ENCODE measurements at places on chromosomes 1 and 21.

DNA sequence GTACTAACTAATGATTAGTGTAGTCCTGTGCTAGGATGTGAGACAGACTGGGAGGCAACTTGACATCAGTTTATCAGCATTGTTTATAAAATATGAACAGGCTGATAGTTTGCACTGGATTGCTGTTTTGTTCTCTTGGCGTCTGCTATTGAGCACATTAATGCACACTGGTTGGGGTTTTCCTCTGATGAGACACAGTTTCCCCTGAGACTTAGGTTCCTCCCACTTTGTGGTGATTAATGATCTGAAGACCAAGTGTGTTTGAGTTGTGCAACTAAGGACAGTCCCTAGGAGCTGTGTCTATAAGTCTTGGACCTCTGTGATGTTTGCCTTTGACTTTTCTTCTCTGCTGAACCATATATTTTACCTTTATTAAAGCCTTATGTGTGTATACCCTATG, 1015.4 kb downstream of the AMY1C start:
- DNase-seq, result no peak

DNA sequence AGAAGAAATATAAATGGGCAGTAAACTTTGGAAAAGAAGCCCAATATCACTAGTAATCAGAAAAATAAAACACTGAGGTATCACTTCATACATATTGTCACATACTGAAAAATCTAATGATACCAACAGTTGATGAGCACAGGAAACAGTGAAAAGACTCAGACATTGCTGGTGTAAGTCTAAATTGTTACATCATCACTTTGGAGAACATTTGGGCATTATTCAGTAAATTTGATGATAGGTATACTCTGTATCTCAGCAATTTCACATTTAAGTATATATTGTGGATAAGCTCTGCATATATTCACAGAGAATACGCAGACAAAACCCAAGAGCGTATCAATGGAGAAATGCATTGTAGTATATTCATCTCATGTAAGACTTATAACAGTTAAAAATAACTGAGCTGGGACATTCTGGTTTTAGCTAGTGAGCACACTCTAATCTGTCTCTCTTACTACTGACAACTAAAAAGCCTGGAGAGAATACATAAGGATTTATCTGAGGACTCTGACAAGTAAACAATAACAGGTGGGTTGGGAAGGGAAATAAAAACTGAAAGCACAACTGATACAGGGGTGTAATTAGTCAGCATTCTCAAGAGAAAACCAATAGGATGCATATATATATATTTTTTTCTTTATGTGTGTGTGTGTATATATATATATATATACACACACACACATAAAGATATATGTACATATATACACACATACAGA, 212.7 kb upstream of the JUN start:
- no peak for DNase-seq

DNA sequence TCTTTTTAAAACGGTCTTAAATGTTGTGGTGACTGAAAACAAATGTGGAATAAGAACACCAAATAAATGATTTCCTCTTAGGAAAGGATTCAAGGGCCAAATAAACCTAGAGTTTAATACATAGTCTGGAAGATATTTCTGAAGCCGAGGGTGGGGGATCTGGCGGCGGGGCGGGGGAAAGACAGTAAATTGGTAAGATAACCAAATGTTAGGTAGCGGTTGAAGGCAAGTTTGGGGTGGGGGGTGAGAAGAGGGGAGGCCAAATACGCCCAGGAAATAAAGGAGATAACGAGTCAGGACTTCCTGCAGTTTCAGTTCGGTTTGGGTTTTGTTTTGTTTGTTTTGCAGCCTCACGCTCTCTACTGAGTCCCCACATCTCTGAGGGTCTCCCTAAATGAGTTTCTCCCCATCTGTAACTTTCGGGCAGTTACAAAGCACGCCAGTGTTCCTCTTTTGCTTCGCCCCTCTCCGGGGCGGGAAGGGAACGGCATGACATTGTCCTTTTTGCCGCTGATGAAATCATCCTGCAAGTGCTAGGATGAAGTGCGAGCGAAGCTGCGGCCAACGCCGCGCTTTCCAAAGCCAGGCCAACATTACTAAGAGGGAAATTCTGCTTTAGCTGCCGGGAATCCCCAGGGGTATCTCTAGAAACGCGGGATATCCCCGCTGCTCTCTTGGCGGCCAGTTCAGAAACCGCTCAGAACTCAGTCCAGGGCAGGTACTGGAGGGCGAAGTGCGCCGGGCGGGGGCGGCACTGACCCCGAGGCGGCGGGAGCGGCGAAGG, 844 bp downstream of the NIBAN1 start:
- DNase-seq, result peak; percentile 32

GRCh38 chr1:1348420-1349255, 580 bp downstream of the DVL1 start:
- DNase-seq, result no peak

- no peak for DNase-seq
These were observed 20.5 kb downstream of the CLCA4 start for GRCh38 chr1:86567341-86567740.

DNA sequence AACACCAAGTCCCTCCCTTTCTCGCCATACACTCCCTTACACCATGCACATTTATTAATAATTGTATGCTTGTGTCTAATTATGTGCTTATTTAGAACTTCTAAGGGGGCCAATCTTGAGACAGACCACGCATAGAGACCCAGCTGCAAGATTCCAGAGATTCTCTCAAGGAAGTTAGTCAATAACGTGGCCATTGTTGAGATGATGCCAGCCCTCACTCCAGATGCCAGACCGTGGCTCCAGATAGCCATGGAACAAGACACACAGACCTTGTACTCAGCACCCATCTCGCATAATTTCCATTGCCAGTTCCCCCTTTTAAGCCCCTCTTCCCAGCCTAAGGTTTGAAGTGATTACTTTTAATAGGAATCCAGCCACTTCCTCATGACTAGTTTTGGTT, 62.4 kb downstream of the DIRAS3 start:
- no peak for DNase-seq

GRCh38 chr1:25834894-25835293, 15.1 kb downstream of the MTFR1L start:
- DNase-seq, result no peak

GRCh38 chr1:222331340-222331739, 216.6 kb downstream of the HHIPL2 start:
- no peak for DNase-seq

GRCh38 chr1:150012611-150013010, 2.1 kb upstream of the OTUD7B start:
- no peak for DNase-seq

Measured in stimulated activated CD4-positive, alpha-beta T cell treated with anti-CD3 and anti-CD28 coated beads, Interleukin-4, amount 100 ng/mL, for 4 hours (primary cell).